ENCODE measurements at places on chromosomes 2 and 18.

DNA sequence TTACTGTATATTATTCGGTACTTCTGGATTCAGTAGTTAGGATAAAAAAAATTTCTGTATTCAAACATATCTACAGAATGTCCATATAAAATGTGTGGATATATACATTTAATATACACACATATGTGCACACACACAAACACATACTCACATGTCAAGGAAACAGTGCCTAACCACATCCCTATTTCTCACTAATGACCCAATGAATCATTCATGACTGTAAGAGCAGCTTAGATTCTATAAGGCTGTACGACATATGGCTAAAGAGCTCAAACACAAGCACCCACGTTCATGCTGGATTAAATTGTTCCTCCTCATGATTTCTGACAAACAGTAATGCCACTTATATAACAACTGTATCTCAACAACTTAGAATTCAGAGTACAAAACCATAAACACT lies 457.3 kb downstream of the ADCYAP1 start:
- no peak for DNase-seq

DNA sequence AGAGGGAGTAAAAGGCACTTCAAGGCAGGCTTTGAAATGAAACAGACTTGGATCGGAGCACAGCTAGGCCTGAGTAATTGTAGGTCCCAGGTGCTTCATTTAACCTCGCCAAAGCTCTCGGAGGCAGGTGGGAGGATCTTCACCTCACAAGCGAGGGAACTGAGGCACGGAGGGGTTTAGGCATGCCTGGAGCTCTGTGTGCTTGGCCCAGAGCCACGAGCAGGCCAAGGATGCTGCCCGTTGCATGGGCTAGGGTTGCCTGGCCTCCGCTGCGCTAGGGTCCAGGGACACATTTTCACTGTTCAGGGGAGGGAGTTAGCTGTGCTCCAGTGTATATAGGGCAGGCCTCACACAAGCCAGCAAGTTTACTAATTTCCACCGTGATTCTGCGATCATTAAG lies 11.2 kb downstream of the TMEM37 start:
- no peak for DNase-seq

- DNase-seq: no peak
These were observed 443.9 kb upstream of the VRK2 start for GRCh38 chr2:57602733-57603132.

GRCh38 chr2:172340394-172340793 lies 87.0 kb upstream of the ITGA6 start:
- no peak for DNase-seq

GRCh38 chr18:24016643-24017042 lies 2.1 kb downstream of the TTC39C start:
- peak; percentile 41 for DNase-seq

GRCh38 chr2:72133721-72134407 lies 13.8 kb downstream of the CYP26B1 start:
- no peak for DNase-seq

GRCh38 chr18:7931763-7932162 lies 364.6 kb downstream of the PTPRM start:
- DNase-seq: no peak

- no peak for DNase-seq
These were observed at the start of gene IHH for GRCh38 chr2:219060821-219061791. IHH (minus strand) TSS chr2:219060921; CDS start chr2:219060467, 454 bp downstream.

- DNase-seq: no peak
These were observed 14.1 kb downstream of the C18orf63 start for GRCh38 chr18:74329688-74330205.

DNA sequence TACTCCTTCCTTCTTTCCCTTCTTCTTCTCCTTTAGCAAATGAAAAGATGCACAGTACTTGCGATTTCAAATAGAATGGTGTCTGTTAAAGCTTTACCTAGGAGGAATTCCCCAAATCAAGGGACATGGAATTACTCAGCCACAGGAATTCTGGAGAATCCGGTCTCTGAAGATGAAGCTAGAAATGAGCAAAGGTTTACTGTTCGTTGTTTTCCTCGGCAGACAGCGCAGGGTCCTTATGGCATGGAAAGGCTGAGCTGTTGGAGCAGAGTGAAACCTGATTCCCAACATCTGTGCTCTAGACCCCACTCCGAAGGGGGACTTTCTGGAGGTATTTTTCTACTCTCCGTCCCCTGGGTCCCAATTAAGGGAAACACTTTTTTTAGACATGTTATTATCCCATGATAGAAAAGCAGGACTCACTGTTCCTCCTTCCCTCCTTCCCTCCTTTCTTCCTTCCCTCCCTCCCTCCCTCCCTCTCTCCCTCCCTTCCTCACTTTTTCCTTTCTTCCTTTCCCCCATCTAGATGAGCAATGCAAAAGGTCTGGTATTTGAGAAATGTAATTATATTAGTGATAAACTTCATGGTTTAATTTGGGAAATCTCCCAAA lies 47.1 kb downstream of the CDCA7 start:
- DNase-seq: no peak

DNA sequence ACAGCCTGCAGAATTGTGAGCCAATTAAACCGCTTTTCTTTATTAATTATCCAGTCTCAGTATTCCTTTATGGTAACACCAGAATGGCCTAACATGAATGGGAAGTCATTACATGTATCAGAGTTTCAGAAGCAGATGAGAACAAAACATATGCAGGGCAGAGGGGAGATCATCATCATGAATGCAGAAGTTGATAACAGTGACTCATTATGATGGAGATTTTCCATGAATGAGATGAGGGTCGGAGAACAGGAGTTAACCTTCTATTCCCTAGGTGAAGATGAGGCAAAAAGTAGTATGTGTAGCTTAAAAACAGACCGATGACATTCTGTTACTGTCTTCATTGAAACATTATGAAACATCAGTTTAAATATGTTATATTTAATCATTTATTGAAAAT lies 59.5 kb upstream of the PPM1B start:
- no peak for DNase-seq

DNA sequence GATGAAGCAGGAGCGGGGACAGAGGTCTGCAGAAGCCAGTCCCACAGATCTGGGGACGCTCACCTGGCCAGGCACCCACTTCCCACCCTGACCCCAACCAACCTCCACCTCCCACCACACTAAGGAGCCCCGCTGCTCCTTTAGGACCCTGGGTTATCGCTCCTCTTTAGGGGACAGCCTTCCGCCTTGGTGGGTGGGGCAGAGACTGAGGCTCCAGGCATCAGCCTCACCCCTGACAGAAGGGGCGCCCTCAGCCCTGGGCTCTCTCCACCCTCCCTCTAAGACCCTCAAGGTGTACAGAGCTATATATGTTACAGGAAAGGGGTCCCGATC lies 33.5 kb upstream of the SLC66A3 start:
- no peak for DNase-seq

- peak; percentile 25 for DNase-seq
These were observed 17.0 kb upstream of the CRYBA2 start for GRCh38 chr2:219010162-219010756.

GRCh38 chr2:97713296-97714083 lies at the start of gene ZAP70:
ZAP70 (plus strand) TSS chr2:97713576; CDS start chr2:97724037, 10,461 bp downstream.
- DNase-seq: no peak

- no peak for DNase-seq
These were observed 33.5 kb upstream of the SELENOI start for GRCh38 chr2:26312471-26312870.

DNA sequence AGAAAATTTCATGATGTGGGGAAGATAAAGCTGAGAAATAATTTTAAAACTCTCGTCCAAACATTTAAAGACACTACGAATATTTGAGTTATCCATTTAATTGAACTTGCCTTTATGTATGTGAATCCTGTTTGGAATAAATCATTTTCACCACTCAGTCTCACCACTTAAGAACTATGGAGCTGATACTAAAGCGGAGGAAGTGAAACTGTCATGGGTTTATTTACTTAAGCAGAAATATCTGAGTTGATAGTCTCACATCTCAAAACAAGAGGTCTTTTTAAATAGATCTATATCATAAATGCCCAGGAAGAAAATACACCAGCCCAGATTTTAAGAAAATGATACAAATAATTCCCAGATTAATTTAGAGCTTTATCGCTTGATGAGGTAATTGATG lies 532.4 kb downstream of the ZNF804A start:
- no peak for DNase-seq

DNA sequence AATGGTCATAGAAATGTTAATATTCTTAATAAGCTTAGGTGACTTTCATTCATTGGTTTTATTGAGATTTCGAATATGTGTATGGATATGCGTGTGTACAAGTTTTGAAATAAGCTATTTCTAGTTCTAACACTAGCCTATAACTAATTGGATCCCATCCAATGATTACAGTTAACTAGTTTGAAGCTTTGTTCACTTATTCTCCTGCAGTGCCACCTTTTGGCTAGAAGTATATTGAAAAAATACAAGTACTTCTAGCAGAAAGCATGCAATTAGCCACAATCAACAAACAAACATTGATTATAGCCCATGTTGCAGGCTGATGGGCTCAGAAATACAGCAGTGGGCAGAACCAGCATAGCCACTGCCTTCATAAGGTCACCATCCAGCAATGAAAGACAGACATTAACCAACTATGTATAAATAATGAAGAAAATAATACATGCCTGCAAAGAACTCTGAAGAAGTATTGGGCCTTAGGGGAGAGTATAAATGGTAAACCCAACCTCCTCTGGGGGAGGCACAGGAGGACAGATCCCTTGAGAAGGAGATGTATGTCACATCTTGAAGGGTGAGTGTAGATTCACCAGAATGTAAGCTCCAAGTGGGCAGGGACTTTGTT lies 5.1 kb upstream of the PIEZO2 start:
- DNase-seq: peak; percentile 74

GRCh38 chr2:76316691-76317090 lies 606.0 kb upstream of the GCFC2 start:
- DNase-seq: no peak

- DNase-seq: peak; percentile 35
These were observed 72.2 kb downstream of the DSC3 start for GRCh38 chr18:30970196-30970816.

GRCh38 chr2:7841751-7842150 lies 840.1 kb upstream of the ID2 start:
- DNase-seq: no peak

DNA sequence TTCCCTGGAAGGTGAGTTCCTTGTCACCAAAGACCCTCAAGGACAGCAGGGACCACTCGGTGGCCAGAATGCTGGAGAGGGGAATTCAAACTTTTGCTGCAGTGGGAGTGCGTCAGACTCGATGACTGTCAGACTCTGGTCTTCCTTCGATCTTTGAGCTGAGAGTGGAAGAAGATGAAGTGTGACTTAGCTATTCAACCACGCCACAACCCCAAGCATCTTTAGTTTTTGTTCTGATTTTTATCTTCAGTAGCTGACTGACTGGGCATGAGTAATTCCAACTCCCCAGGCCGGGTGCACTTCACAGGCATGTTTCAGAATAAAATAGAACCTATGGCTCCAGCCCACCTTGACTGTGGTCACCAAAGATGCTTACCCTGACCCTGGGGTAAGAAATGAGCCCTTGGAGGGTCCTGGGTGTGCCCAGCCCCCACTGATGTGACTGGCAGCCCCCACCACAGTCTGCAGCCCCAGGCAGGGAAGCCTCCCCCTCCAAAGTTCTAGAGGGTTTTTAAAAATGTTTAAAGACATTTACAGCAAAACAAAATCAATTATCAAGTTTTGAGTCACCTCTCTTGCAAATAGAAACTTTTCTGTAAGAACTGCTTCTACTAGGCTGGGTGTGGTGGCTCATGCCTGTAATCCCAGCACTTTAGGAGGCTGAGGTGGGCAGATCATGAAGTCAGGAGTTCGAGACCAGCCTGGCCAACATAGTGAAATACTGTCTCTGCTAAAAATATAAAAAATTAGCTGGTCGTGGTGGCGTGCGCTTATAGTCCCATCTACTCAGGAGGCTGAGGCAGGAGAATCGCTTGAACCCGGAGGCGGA lies 24.9 kb upstream of the YWHAQ start:
- DNase-seq: peak; percentile 25

- peak; percentile 5 for DNase-seq
These were observed 64.8 kb downstream of the ATF2 start for GRCh38 chr2:175103191-175103590.

GRCh38 chr2:107717661-107718060 lies 109.0 kb upstream of the RGPD4 start:
- no peak for DNase-seq

GRCh38 chr2:73575261-73575660 lies 67.0 kb downstream of the NAT8 start:
- no peak for DNase-seq

GRCh38 chr2:128444121-128444771 lies 125.6 kb upstream of the HS6ST1 start:
- no peak for DNase-seq

DNA sequence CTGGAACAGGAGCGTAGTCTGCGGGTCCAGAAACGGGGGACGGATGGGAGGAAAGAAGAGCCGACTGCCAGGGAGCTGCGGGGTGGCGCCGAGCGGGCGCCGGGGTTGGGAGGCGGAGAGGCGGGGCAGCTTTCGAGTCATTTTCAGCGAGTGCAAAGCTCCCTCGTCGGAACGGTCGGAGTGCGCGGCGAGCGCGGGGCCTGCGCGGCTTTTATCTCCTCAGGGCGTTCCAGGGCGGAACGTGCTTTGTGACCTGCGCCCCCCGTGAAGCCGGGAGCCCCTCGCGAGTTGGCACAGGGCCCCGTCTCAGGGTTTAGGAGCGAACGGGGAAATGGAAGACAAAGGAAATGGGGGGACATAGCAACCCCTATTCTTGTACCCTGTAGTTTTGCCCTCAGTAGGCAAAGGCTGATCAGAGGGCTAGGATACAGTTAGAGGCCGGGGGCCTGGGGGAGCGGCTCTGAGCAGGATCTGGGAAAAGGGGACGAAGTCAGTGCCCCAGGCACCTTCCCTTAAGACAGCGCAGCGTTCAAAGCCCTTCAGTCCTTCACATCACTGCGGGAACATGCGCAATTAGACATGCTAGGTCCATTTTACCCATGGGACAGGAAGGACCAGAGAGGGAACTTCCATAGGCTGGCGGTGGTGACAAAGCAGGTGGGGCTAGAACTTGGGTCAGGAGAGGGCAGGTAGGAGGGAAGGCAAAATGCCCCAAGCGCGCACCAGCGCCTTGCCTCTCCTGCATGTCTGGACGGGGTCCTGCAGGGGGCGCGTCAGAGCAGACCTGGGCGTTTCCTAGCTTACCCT lies 60.1 kb upstream of the IL1RL1 start:
- peak; percentile 61 for DNase-seq

DNA sequence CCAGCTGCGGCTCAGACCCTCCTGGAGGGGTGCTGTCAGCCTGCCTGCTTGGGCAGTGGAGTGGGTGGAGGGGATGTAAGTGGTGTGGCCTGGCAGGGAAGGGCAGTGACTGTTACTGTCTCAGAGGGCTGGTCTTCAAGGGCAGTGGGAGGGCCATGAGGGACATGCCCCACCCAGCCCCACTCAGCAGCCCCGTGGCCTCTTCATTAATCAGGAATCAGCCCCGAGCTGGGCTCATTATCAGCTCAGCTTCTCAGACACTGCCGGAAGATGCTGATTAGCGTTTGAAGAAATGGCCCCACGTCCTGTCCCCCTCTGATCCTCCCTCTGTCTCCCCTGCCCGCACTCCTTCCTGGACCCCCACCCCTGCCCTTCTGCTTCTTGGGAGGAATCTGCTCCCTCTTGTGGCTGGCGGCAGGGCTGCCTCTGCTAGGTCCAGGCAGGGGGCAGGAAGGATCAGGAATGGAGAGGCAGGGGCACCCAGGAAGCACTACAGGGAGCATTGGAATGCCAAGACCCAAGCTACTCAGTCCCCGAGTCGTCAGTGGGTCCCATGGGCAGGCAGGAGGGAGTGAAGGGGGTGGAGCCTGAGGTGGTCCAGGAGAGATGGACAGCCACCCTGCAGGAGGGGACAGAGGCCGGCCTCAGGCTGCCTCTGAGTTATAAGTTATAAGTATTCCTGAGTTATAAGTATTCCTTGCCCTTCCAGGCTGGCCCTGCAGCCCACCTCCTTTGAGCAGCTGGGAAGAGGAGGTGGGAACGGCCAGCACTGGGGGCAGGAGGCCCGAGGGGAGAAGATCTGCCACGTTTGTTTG lies 7.0 kb downstream of the ASIC4 start:
- DNase-seq: peak; percentile 87
